ENCODE measurements at places on chromosomes 13 and 19.

- DNase-seq: no peak
These were observed 103.8 kb upstream of the SPATA13 start for GRCh38 chr13:24056616-24057137.

DNA sequence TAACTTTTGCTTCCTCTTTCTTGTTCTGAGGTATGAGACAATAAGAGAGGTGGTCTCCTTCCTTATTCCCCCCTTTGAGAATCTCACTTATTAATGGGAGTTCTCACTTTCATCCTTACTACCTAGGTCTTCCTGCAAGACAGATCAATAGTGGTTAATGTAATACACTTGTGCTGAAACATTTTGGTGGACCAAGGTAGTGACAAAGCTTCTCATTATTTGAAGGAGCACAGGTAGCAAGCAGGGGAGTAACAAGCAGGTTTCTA, 17.9 kb downstream of the ZNF700 start:
- DNase-seq: no peak

- DNase-seq: no peak
These were observed 4.8 kb downstream of the GJB6 start for GRCh38 chr13:20227288-20227687.

GRCh38 chr13:113766035-113766800, 7.2 kb downstream of the TMEM255B start:
- DNase-seq: no peak

GRCh38 chr13:107102676-107103075, 534.7 kb upstream of the ARGLU1 start:
- DNase-seq: no peak

- peak; percentile 63 for DNase-seq
These were observed 7.7 kb upstream of the CIRBP start for GRCh38 chr19:1261538-1261797.

GRCh38 chr19:11041966-11042627, 47.2 kb upstream of the LDLR start:
- no peak for DNase-seq

- peak; percentile 12 for DNase-seq
These were observed 4.5 kb downstream of the CPB2 start for GRCh38 chr13:46100191-46100815.

DNA sequence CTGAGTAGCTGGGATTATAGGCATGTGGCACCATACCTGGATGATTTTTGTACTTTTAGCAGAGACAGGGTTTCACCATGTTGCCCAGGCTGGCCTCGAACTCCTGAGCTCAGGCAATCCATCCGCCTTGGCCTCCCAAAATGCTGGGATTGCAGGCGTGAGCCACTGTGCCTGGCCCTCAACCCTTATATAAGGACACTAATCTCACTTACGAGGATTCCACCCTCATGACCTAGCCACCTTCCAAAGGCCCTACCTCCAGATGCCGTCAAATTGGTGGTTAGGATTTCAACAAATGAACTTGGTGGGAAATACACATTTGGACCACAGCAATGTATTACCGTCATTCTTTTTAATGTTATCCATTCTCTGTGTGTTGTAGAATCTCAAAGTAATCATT, 61.0 kb downstream of the ING1 start:
- no peak for DNase-seq

GRCh38 chr19:17553256-17553655, 2.2 kb upstream of the COLGALT1 start:
- DNase-seq: peak; percentile 96

- no peak for DNase-seq
These were observed 149.2 kb downstream of the MIPEP start for GRCh38 chr13:23740002-23740401.

DNA sequence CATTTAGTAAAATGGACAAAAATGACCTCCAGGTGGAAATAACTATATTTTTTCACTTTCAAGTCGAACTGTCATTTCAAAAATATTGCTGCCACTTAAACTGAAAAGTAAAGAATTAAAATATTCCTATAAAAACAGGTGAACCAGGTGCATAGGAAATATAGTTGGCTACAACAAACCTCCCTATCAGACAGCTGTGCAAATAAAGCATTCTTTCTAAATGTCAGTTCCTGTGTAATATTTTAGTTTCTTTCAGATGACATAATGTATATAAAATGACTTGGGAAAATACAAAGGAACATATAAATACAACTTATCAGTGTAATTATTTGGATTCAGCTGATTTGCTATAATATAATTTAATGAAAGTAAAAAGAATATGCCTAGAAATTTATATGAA, 403.5 kb upstream of the GPC6 start:
- DNase-seq: no peak

GRCh38 chr13:111215081-111216047, 100.3 kb downstream of the ARHGEF7 start:
- no peak for DNase-seq

DNA sequence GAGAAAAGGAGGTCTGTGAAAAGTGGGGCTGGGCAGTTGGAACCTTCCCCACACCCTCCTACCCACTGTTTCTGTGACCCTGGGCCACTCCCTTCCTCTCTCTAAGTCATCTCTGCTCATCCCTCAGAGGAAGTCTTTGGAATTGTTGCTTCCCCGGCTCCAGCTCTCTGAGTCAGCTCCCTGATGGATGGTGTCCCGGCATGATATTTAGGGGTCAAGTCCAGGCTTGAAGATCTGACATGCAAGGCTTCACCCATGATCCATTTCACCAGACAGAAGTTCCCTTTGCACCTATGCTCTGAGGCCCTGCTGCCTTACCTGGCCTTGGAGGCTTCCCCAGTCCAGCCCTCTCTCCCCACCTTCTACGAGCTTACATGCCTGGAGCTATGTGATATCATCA, 13.3 kb downstream of the EXOC3L2 start:
- peak; percentile 36 for DNase-seq

Data from GM23248 (cell line).